GM10248 (cell line): ENCODE measurements at places on chromosomes 7 and 10.

- DNase-seq = peak; percentile 56
These were observed 18.7 kb upstream of the DDIT4 start for GRCh38 chr10:72254813-72255568.

DNA sequence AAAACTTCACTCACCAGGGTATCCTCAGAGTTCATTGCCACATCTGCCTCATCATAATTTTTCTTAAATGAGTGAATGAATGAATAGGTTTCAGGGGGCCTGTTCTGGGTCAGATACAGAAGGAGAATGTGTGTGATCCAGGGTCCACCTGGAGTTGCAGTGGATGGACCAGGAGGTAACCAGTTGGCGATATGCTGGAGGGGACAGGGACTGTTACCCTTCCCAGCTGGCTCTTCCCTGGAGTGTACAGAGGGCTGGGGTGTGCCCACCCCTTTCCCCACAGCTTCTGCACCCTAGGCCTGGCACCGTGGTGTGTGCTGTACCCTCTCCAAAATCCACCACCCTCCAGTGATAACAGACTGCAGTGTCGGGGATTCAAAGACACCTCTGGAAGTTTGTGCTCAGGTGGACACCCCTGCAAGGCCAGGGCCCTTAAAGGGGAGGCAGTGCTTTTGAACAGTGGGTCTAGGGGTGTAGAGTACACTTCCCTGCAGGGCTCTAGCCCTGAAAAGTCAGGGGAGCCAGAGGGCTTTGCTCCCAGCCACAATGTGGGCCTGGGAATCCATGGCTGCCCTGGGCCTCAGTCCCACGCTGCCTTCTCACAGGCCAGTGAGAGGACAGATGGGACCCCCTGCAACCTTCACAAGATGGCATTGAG is 134.4 kb upstream of the UNC5B start:
- no peak for DNase-seq

- no peak for DNase-seq
These were observed 43.8 kb downstream of the ETV1 start for GRCh38 chr7:13945670-13946069.

- no peak for DNase-seq
These were observed 112.5 kb downstream of the MACC1 start for GRCh38 chr7:20104696-20105095.

DNA sequence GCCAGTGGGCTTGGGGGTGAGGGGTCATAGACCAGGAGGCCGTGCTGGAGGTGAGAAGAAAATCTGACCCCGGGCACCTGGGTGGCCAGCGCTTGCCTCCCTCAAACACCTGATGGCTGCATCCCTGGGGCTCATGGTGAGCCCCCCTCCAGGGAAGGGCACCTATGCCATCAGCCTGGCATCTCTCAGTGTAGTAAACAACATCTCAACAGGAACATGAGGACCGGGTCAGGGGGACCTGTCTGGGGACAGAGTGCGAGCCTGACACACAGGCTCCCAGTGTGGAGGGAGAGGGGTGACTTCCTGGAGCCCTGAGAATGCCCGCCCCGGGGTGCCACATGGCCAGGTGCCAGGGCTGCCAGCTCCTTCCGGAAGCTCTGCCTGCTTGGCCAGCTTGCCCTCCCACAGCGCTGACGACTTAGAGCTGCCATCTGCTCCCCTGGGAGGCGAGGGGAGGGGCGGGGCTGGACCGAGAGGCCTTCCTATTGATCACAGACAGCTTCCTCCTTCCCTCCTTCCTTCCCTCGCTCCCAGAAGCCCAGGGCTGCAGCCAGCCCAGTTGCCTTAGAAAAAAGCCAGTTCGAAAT is 12.3 kb downstream of the STX1A start:
- DNase-seq = no peak

- no peak for DNase-seq
These were observed 64.3 kb downstream of the AP3M1 start for GRCh38 chr10:74086317-74086716.

- no peak for DNase-seq
These were observed 139.7 kb upstream of the SH2B2 start for GRCh38 chr7:102147008-102147407.

GRCh38 chr10:1294748-1295147 is 238.6 kb downstream of the WDR37 start:
- DNase-seq = no peak

DNA sequence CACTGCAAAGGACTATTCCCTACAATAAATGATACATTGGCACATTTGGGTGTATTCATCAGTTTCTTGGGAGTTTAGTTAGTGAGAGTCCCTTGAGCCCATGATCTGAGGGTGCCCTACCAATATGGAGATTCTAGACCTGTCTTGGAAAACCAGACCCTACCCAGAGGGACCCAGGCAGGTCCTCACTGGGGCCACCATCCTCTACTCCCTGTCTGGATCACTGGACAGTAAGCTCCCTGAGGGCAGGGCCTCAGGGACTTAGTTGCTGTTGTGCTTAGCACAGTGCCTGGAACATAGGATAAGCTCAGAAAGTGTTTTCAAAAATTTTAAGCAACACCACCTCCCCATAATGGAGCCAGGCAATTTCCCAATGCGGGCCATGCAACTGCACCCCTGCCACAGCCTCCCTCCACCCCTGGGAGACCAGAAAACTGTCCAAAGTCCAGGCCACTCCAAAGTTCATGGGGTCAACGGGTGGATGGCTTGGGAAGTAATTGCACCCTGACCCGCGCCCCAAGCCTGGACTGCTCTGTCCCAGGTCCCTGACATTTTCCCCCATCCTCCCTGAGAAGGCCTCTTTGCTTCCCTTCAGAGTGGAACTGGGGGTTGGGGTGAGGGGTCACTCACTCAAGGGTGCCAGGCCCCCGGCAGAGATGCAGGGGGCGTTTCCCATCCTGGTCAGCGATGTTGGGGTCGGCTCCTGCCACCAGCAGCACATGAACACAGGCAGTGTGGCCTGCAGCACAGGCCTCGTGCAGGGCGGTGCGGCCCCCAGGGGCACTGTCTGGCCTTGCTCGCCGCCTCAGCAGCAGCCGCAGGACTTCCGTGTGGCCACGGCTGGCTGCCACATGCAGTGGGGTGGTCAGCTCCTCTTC is 1.0 kb downstream of the ASB10 start:
- DNase-seq = no peak

GRCh38 chr7:2559283-2559950 is 638 bp downstream of the IQCE start:
- DNase-seq = no peak

- no peak for DNase-seq
These were observed 53.5 kb downstream of the NRF1 start for GRCh38 chr7:129665013-129665401.

DNA sequence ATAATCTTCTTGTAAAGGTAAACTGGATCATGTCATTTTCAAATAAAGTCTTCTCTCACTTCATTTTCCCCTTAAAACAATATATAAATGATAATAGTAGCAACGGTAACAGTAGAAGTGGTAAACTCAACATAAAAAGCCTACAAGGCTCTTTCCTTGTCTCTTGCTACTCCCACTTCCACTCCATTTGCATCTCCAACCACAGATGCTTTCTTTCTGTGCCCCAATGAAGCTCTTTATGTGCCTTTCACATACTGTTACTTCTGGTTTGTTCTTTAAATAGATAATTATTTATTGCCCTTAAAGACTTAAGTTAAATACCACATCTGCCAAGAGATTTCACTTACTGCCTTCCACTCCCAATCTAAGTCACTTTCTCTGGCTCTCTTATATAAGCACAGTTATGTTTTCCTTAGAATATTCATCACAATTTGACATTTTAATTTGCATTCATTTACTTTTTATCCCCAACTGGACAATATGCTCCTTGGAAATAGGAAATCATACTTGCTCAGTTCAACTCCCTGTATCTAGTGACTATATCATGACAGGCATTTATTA is 149.9 kb downstream of the CRPPA start:
- DNase-seq = no peak

- no peak for DNase-seq
These were observed 171.7 kb downstream of the KIF20B start for GRCh38 chr10:89873055-89873454.

GRCh38 chr7:48595756-48596155 is 328.6 kb upstream of the CDC14C start:
- DNase-seq = no peak

- DNase-seq = no peak
These were observed 140.0 kb downstream of the CAMK1D start for GRCh38 chr10:12489357-12489756.

DNA sequence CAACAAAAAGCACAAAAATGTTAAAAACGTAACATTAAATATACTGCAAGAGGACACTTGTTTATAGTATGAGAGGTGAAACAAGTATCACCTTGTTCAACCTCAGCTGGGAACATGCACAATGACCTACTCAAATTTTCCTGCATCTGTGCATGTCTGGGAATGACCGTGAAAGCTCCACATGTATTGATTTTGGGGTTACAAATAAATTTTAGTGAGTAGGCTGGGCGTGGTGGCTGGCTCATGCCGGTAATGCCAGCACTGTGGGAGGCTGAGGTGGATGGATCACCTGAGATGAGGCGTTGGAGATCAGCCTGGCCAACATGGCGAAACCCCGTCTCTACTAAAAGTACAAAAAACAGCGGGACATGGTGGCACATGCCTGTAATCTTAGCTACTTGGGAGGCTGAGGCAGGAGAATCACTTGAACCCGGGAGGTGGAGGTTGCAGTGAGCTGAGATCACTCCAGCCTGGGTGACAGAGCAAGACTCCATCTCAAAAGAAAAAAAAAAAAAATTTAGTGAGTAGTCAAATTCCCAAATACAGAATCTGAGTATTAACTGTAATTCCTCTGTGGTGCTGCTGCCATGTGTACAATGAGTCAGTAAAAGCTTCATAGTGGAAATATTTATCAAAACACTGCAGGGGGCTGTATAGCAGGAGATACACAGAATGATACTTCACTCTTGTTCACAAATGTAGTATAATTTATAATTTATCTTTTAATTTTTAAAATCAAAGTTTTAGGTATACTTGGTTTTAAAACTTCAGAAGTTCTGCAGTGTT is 41.1 kb downstream of the SUGCT start:
- DNase-seq = no peak

- DNase-seq = no peak
These were observed 103.5 kb downstream of the SRI start for GRCh38 chr7:88116235-88116795.

DNA sequence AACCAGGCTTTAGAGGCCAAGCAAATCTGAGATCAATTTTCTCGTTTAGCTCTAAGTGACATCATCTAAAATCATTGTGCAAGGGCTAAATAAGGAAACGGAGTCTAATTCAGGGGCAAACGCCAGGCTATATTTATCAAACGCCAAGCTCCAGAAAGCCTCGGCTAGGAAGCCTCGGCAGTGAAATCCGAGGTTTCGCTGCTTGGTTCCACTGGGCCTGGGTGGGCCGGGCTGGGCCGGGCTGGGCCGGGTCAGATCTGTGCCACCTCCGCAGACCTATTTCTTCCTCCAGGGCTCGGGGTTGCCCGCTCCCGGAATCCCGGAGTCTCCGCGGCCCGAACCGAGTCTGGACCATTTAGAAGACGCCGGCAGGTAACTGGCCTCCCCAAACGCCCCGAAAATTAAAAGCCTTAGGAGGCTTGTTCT is 459 bp upstream of the FEZF1 start:
- no peak for DNase-seq
